ENCODE measurements at places on chromosomes 6 and 20.

GRCh38 chr6:53918854-53919510, 124.2 kb downstream of the LRRC1 start:
- no peak for DNase-seq

- no peak for DNase-seq
These were observed 37.4 kb downstream of the SLC35D3 start for GRCh38 chr6:136959471-136959891.

DNA sequence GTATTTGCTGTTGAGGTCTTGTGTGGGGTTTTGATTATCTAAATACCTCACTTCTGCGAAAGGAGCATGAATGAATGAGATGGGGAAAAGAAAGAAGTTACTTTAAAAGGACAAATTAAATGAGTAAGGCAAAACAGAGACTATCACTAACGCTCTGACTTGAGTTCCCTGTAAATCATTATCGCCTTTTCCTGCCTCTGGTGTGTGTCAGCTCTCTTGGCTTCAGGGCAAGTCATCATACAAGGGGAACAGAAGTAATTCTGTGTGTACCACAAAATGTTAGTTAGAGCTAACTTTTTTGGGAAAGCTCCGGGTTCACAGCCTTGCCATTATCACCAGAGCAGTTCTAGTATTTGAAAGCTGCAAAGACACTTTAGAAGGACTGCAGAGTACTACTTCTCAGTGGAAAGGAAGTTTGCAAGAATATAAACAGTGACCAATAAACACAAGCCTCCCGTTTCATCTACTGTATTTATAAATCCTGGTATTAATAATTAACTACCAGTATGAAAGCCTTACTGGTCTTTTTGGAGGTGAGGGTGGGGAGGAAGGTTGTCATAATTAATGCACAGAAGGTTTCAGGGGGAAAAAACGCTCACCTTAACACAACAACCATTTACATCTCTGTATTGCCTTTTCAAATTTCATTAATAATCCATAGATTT, 1.2 kb downstream of the DZANK1 start:
- DNase-seq = no peak

DNA sequence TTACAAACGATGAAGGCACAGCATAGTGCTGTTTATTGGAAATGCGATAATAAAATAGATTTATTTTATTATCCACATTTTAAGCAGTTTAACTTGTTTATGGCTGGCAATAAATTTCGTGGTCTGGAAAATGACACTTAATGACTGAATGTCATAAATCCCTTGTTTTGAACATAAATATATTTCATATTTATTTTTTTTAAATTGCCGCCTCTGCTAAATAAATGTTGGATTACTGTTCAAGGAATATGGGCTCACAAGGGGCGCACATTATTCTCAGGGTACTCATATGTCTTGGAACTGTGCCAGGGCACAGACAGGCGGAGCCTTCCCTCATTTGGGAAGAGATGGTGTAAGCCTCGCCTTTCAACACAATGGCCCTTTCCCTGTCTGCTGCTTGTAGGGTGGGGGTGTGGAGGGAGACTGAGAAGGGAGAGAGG, 134.3 kb downstream of the PXDC1 start:
- no peak for DNase-seq

DNA sequence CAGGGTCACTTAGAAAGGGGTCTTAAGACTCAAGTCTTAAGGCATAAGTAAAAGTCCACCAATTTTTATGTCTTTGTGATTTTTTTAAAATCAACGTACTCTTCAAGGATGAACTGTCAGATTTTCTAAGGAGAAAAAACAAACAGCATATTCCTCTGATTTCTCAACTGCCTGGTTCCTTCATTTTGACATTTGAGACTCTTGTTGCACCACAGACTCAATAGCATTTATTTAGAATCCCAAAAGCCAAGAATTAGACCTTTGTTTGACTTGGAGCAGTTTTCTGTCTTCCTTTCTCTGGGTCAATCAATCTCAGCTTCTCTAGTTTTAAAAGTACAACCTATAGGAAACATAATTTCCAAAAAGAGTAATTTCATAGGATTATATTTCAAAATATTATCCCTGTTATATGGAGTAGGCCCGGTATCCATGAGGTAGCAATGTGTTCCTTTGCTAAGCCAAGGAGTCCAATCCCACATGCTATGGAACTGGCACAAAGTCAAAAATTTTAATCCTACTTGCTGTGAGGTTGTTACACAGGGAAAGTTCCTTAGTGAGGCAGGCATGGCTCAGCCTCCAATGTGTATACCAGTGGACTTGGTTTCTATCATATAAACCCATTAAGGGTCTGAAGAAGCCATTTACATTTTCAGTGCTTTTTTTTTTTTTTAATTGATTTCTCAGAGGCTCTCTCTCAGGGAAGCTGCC, 405.7 kb downstream of the KIF16B start:
- DNase-seq = no peak

All from sciatic nerve (tissue), 2 donors.